Activated CD4-positive, alpha-beta T cell treated with anti-CD3 and anti-CD28 coated beads for 24 hours (primary cell): ENCODE measurements at places on chromosomes 4 and X.

DNA sequence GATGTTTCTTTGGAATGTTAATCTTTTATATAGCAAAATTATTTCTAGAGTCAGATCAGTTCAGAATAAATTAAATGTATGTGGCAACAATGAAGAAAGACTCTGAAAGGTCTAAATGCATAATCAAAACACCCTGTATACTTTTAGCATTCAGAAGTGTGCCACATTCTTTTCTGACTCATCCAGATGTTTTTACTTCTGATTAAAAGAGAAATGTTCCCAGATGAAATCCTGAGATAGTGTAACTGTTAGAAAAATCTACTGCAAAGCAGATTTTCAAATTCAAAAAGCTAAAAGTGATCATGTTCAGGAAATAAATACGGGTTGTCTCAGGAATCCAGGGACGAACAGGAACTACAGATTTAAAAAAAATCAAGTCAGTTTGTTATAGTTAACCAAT lies 241.4 kb downstream of the GRIA3 start:
- DNase-seq = no peak

DNA sequence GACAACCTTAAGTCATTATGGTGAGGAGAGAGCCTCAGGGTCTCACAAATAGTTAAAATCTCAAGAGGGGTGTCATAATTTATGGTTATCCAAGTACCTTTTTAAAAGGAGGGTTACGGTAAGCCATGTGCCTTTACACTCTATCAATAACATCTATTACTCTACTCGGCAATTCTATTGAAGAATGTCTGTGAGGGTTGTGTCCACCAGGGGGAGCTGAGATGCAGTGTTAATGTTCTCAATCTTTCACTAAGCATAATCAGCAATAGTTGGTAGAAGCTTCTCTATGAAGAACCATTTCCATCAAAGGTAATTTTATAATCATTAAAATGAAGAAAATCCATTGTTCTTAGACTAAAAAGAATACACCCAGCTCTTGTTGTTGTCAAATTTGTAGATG lies 457.4 kb downstream of the CENPC start:
- peak; percentile 33 for DNase-seq

GRCh38 chr4:11485926-11486325 lies 57.2 kb upstream of the HS3ST1 start:
- DNase-seq = no peak

DNA sequence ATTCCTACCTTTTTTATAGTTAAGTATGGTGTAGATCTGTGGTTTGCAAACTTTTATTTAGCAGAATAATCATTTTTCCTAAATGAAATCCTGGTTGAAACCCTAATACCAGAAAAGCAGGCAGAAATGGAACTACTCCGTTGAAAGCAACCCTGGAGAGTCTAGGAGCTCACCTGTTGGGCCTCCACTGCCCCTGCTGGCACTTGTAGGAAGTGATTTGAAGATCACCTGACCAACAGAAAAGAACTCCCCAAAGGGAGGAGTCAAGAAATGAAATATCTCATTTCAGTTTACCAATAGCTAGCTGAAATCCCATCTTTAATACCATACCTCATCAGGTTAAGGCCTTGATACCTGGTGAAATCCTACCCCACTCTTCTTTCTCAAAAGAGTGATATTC lies 277.1 kb downstream of the KLHL13 start:
- no peak for DNase-seq

GRCh38 chr4:5683566-5683965 lies 24.8 kb downstream of the EVC2 start:
- DNase-seq = no peak

- no peak for DNase-seq
These were observed 560.4 kb downstream of the ANKRD50 start for GRCh38 chr4:124152132-124152531.

DNA sequence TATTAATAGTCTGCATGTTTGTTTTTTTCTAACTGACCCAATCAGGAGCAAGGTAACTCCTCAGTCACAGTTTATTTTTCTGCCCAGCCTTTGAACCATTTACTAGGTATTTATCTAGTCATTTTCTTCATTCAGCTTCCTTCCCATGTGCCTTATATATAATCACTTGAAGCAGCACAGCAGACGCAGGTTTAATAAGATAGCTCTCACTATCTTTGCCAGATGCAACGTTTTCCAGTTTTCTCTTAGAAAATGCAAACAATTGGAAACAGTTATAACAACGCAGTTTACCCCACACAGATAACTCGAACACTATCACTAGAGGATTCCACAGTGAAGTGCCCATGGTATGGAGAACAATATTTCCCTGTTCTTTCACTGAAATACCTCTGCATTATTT lies 56.4 kb upstream of the NFKB1 start:
- no peak for DNase-seq

DNA sequence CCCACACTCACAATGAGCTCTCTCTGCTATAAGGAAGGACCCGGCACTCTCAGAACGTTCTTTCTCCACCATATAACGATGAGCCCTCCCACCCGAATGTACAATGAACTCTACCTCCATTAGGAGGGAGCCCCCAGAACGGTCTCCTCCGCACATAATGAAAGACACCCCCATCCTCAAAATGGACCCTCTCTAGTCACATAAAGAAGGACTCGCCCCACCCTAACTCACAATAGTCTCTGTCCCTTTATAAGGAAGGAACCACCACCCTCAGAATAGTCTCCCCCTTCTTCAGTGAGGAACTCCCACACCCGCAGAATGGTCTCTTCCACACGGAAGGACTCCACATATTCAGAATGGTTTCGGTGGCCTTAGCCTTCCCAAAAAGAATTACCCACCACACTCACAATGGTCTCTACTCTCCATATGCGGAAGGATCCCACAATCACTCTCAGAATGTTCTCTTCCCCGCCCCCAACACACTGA lies 477 bp downstream of the SLC35A2 start:
- no peak for DNase-seq

DNA sequence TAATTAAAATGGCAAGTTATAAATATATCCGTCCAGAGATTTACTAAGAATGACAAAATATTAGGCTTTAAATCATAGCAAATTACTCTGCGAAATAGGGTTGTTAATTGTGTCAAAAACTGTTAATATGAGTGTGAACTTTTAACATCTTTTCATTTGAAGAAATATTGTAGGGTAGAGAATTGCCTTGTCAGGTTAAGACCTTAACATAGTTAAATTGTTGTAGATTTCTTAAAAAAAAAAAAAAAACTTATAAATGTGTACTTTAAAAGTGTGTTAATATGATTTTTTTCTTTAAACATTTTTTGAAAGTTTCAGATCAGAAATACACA lies 107.7 kb upstream of the TLR2 start:
- DNase-seq = no peak

DNA sequence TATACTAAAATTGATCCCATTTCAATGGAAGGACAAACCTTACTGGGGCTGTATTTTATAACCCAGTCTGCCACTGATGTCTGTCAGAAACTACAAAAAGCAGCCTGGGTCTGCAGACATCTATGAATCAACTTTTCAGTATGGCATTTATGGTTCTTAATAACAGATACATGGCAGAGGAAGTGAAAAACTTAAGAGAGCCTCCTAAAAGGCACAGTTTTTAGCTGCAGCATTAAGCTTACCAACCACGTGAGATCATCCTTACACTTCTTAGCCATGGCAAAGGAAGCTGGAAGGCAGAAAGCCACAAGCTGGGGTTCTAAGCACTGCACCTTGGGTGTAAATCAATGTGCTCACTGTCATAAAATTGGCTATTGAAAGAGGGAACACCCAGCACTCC lies 16.6 kb upstream of the UGT2B17 start:
- DNase-seq = no peak

DNA sequence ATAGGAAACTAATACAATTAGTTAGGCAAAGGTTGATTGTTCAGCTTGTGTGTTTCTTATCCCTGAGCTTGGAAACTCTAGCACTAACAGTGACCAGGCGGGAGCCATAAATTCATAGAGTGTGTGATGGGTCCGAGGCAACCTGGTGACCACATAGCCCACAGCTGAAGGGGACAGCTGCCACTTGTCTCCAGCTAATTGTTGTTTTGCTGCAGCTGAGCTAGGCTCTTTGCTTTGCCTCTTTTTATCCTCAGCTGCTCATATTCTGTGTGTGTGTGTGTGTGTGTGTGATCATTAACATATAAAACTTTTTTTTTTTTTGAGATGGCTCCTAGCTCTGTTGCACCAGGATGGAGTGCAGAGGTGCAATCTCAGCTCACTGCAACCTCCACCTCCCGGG lies 53.2 kb downstream of the DOCK11 start:
- DNase-seq = no peak

- DNase-seq = no peak
These were observed 8.9 kb downstream of the ADD1 start for GRCh38 chr4:2852481-2852921.

DNA sequence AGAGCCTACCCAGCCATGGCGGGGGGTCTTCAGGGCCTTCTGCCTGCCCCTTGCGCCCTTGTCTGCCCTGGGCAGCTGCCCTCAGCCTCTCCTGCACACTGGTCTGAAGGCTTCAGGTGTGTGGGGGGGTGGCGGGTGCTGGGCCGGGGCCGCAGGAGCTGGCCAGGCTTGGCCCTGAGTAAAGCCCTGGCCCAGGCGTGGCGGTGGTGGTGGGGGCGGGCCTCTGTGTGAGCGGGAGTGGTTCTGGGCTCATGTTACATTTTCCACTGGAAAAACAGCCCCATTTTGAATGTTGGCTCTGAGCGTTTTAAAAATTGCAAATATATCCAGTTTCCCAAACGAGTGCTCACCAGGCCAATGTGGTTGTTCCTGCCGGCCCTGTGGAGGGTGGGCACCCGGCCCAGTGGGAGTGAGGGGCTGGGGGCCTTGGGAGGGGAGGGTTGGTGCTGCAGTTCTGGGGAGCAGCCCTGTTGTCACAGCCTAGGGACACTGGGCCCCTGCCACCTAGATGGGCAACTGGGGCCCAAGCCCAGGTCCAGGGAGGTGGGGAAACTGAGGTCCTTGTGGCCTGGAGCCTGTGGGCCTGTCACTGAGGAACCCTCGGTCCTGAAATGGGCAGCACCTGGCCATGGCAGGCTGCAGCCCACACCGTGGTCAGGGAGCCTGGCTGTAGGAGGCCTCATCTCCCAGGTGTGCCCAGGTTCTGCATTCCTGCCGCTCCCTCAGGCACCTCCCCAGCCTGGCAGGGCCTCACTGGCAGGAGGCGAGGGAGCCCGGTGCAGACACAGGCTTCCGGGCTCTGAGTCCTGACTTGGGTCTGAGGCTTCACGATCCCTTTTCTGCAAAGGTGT lies 28.3 kb downstream of the FGFRL1 start:
- no peak for DNase-seq

- no peak for DNase-seq
These were observed 236.6 kb downstream of the RASL11B start for GRCh38 chr4:53098681-53099121.

- DNase-seq = no peak
These were observed 18.8 kb upstream of the OTUD4 start for GRCh38 chr4:145199051-145199716.

DNA sequence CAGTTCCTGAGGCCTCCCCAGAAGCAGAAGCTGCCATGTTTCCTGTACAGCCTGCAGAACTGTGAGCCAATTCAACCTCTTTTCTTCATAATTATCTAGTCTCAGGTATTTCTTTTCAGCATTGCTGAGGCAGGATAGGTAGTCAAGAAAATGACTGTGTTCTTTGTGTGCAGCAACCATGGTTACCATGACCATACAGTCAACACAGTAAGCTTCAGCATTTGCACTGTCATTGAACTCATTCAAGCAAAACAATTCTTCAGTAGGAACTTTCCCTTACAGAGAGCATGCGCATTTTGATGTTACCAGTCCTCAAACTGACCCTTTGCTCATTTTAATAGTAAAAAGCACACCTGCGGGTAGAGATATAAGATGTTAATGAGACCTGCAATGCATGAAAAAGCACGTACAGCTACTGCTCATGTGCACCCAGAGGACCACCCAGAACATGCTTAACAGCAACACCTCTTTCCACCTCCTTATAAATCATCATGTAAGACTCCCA lies 180.8 kb downstream of the PRKX start:
- DNase-seq = no peak

- no peak for DNase-seq
These were observed 15.0 kb downstream of the MECP2 start for GRCh38 chrX:154082396-154083125.

GRCh38 chr4:182973511-182973911 lies 56.3 kb upstream of the DCTD start:
- no peak for DNase-seq

- DNase-seq = no peak
These were observed 6.2 kb downstream of the HNRNPD start for GRCh38 chr4:82367438-82368097.

- no peak for DNase-seq
These were observed 47.0 kb downstream of the SNX25 start for GRCh38 chr4:185256446-185256845.

DNA sequence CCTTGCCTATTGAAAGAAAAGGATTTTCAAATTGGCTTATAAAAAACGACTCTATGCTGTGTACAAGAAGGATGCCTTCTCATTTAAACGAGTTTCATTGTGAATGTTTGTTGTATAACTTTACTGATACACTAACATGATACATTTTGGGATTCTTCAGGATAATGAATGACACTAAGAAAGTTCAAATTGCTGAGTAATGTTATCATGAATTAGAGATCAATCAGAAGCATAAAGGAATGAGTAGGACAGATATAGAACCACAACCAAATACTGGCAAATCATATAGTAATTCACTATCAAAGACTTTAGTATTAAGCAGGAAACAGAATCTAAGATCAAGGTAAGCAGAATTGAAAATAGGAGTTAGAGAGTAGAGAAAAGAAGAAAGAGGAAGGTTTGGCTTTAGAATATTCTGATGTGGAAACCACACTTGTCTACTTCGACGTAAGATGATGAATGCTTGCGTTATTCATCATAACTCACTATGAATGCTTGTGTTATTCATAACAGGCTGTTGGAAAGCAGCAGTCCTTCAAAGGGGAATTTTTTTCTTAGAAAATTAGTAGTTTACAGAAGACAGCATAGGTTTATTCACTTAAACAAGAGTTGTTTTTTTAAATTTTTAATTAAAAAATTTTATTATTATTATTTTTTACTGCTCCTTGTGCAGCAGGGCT lies 13.4 kb downstream of the CCDC158 start:
- DNase-seq = no peak

GRCh38 chrX:47540754-47541538 lies 20.1 kb upstream of the ARAF start:
- DNase-seq = no peak

- DNase-seq = peak; percentile 53
These were observed 325.5 kb downstream of the BCOR start for GRCh38 chrX:39772057-39772832.

- DNase-seq = no peak
These were observed 549.0 kb upstream of the MAGEB2 start for GRCh38 chrX:29666366-29666765.

- no peak for DNase-seq
These were observed 88.7 kb upstream of the TBL1X start for GRCh38 chrX:9376111-9376510.

DNA sequence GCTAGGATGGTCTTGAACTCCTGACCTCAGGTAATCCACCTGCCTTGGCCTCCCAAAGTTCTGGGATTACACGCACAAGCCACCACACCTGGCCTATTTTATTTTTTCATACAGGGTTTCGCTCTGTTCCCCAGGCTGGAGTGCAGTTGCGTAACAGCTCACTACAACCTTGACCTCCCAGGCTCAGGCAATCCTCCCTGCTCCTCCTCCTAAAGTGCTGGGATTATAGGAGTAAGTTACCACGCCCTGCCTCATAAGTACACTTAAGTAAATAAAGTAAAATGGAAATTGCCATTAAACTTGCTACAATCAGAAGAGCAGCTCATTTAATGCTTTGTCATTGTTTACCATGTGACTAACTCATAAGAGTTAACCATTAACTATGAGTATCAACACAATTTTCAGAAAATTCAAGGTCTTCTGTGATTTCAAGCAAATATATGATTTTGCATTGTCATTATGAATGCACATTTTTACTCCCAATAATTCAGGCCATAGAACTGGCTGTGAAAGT lies 12.3 kb downstream of the UGDH start:
- no peak for DNase-seq
